ENCODE measurements at places on chromosomes 16 and 17.
A peak's percentile ranks its signal among the peaks of the same experiment; 100 is the strongest.

- peak; percentile 86 for DNase-seq
These were observed 13.7 kb upstream of the LGALS3BP start for GRCh38 chr17:78993241-78993956.

DNA sequence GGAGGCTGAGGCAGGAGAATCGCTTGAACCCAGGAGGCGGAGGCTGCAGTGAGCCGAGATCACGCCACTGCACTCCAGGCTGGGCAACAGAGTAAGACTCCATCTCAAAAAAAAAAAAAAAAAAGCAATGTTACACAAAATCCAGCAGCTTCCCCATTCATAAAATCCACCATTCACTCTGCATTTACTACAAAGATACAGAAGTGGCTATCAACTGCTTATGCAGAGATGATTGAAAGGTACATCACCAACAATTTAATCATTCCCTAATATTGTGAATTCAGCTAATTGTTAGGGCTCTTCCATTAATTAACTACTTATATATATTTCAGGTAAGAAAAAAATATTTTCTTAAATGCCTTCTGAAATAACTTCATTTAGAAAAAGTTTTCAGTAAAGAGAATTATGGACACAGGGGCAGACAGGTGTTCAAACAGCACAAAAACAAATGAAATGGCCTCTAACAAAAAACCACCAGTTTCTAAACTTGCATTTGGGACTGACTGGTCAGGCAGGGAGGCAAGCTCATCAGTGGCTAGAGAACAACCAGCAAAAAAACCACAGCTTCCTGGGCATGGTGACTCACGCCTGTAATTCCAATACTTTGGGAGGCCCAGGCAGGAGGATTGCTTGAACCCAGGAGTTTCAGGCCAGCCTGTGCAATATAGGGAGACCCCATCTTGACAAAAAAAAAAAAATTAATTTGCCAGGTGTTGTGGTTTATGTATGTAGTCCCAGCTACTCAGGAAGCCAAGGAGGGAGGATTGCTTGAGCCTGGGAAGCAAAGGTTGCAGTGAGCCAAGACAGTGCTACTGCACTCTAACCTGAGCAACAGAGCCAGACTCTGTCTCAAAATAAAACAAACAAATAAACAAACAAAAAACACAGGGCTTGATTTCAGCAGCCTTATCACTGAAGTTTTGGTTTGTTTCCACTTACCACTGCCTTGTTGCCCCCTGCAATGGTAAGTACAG, 26.3 kb downstream of the ERN1 start:
- no peak for DNase-seq

GRCh38 chr17:13367154-13367553, 234.6 kb downstream of the HS3ST3A1 start:
- DNase-seq, result no peak

DNA sequence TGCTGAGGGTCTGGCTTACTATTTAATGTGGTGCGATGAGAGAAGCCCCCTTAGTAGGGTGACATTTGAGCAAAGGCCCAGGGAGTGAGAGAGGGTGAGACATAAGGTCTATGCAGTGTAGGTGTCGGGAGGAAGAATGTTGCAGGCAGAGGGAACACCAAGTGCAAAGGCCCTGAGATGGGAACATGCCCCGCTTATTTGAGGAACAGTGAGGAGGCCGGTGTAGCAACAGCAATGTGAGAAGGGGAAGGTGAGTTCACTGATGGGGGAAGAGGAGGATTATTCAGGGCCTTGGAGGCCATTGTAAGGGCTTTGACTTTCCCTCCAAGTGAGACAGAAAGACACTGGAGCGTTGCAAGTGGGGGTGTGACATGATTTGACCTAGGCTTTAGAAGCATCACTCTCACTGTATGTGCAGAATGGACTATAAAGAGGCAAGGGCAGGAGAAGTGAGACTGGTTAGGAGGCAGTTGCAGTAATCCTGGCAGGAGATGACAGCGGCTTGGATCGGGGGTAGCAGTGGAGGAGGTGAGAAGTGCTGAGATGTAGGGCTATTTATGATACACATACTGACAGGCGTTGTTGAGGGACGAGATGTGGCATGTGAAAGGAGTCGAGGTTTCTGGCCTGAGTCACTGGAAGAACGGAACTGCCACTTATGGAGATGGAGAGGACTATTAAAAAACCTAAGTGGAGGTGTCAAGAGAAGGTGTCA, 145.3 kb downstream of the SPECC1 start:
- DNase-seq, result no peak

- peak; percentile 90 for DNase-seq
These were observed 43.0 kb upstream of the ZNF750 start for GRCh38 chr17:82882715-82883418.

- DNase-seq, result peak; percentile 31
These were observed 220.8 kb upstream of the TNRC6C start for GRCh38 chr17:77737442-77738265.

DNA sequence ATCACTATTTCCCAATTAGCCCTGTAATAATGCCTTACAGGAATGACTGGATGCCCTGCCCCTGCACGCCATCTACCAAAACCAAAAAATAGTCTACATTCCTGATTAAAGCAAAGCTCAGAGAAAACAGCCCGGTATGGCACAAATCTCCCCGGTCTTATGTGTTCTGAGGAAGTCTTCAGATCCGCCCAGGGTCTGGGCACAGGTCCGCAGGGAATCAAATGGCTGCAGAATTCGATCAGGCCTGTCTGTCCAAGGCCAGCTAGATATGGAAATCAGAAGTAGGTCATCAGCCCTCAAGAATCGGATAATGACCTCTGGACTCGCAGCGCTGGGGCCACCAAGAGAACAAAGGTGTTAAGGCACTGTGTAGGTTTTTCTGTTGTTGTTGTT, 171.0 kb downstream of the ZFHX3 start:
- DNase-seq, result no peak

DNA sequence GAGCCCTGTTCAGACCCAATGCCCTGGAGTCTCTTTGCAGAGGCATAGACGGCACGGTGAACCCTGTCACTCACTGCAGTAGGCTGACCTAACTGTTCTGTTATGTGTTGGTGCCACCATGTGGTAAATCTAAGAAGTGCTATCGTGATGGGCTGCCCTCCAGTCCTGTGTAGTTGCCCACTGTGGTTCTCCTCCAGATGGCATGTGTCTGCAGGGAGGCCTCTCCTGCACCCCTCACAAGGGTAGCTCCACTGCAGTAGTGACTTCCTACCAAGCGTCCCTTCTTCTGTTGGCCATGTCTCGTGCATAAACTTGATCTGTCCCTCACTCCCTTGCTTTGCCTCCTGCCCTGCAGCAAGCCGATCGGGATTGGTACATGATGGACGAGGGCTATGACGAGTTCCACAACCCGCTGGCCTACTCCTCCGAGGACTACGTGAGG, 5.8 kb downstream of the DHX38 start:
- DNase-seq, result peak; percentile 87

DNA sequence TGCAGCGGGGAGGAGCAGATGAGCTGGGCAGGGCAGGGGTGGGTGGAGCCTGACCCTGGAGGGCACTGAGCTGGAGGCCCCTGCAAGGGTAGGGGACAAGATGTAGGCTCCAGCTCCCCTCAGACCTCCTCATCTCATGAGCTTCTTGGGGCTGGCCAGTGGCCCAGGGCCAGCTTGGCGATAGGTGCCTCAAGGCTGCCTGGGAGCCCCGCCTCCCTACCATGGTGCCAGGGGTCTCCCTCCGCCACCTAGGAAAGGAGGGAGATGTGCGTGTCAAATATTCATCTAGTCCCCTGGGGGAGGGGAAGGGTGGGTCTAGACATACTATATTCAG, 3.9 kb downstream of the HIRIP3 start:
- no peak for DNase-seq

Data from activated CD4-positive, alpha-beta T cell treated with anti-CD3 and anti-CD28 coated beads, Interleukin-2, amount 10 ng/mL, durations not matched to agents 24 days and 14 days (primary cell).